ENCODE measurements at places on chromosomes 3 and 15.

DNA sequence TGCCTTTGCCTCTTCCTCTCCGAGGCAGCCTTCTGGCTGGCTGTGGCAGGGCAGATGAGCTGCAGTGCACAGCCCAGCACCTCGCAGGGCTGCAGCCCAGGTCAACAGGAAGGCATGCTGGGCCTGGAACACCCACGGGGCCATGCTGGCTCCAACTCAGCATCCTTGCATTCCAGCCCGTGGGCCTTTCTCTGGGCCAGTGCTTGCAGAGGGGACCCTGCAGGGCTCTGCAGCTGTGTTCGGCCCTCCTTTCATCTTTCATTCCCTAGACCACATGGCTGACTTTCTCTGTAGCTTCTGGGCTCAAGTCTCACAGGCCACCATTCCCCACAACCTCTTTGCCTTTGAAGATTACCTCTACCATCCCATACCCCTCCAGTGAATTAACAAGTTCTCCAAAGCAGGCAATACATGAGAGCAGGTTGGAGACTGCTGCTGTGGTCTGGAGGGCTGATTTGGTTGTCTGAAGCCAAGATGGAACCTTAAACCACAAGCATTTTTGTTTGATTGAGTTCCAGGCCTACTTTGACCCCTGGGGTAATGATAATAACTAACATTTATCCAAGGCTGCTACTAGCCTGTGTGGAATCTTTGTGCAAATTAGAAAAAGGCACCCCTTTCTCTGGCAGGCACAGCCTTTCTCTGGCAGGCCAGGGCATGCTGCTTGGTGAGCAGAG, 5.9 kb downstream of the FAM131A start:
- H3K36me3 ChIP-seq = no peaks in the 10 kb centered on the region
- no peaks in the 10 kb centered on the region for H3K4me1 ChIP-seq

- H3K27ac ChIP-seq = no peak overlapping the region
- H3K4me3 ChIP-seq = no peak overlapping the region
Measured at GRCh38 chr15:74320352-74321247, 46.8 kb downstream of the CYP11A1 start.

DNA sequence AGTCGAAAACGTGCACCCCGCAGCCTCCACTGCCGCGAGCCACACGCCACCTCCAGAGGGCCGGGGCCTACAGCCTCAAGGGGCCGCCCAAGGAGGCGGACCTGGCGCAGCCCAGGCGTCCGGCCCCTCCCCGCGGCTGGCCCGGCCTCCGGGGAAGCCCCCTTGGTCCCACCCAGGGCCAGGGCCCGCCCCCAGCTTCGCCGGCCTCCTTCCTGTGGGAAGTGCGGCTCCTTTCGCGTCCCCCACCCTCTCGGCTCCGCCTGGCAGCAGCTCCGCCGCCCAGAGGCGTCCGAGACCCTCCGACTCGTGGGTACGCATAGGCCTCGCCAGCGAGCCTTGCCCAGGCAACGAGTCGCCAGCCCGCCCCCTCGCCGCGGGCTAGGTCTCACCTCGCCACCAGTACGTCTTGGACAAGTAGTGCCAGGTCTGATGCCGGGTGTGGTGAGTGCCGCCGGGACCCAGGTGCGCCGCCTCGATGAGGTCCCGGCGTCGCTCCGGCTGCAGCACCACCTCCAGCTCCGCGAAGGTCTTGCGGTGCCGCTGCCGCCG, 642 bp downstream of the ZBTB11 start:
- peaks cover 12% of the 10 kb centered on the region for H3K27me3 ChIP-seq
- peak overlapping the region; percentile 99 for H3K27ac ChIP-seq
- H3K36me3 ChIP-seq = peaks cover 12% of the 10 kb centered on the region

GRCh38 chr3:49500205-49500731, 30.2 kb downstream of the DAG1 start:
- no peak for DNase-seq
- H3K4me1 ChIP-seq = peaks cover 24% of the 10 kb centered on the region
- H3K27ac ChIP-seq = peak overlapping the region; percentile 83
- H3K4me3 ChIP-seq = peak overlapping the region; percentile 1
- no peaks in the 10 kb centered on the region for H3K36me3 ChIP-seq
- no peaks in the 10 kb centered on the region for H3K27me3 ChIP-seq

- DNase-seq = no peak
- H3K27ac ChIP-seq = no peak overlapping the region
- no peak overlapping the region for H3K4me3 ChIP-seq
- peaks cover 5% of the 10 kb centered on the region for H3K36me3 ChIP-seq
Measured at GRCh38 chr3:34001022-34001421, 202.6 kb downstream of the PDCD6IP start.

- DNase-seq = no peak
- peaks cover 7% of the 10 kb centered on the region for H3K4me1 ChIP-seq
- peaks cover 11% of the 10 kb centered on the region for H3K27me3 ChIP-seq
- H3K36me3 ChIP-seq = no peaks in the 10 kb centered on the region
Measured at GRCh38 chr15:73687351-73687750, 3.2 kb downstream of the CD276 start.

All from immature natural killer cell (primary cell).